Stimulated activated CD8-positive, alpha-beta memory T cell treated with anti-CD3 and anti-CD28 coated beads, Interleukin-2, amount 100 ng/mL, for 1 hour (primary cell): ENCODE measurements at places on chromosomes 5 and 9.

GRCh38 chr9:2285416-2286332, 270.5 kb downstream of the SMARCA2 start:
- DNase-seq: no peak

- DNase-seq: no peak
These were observed 116.0 kb downstream of the TENT4A start for GRCh38 chr5:6829150-6829784.

DNA sequence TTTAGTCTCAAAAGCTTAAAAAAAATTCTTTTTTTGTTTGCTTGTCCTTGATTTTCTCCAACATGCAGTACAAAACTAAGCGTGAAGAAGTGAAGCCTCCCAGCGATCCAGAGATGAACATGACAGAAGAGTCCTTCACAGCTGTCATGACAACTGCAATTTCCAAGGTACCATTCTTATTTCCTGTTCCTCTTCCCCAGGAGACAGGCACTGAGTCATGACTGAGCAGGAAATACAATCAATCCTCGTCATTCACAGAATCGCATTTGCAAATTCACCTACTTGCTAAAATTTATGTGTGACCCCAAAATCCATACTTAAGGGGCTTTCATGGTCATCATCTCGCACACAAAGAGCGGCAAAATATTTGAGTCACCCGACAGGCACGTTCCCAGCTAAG, 77.3 kb downstream of the SLC1A1 start:
- no peak for DNase-seq

DNA sequence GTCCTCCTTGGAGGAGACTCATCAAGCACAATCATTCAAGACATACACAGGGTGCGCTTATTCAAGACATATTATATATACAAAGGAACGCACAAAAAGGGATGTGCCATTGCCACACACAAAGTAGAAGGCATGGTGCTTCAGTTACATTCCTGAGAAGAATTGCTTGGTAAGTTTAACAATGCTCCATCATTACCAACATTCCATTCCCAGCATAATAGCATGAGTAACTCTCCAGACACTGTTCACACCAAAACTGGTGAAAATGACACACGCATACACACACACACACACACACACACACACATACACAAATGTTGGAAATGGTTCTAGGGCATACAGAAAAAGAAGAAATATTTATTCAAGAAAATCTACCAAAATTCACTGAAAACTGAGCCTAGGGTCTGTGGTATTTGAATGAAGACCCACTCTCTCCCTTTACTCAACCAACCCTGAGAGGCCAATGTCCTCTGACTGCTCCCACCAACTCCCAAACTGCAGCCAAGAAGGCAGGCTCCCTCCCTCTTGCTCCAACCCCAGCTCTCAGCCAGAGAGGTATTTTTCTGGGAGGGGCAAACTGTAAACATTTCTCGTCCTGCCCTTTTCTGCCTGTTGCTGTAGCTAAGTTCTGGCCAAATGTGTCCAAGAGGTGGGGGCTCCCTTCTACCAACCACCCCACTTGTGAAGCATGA, 19.9 kb downstream of the UGT3A1 start:
- DNase-seq: no peak

DNA sequence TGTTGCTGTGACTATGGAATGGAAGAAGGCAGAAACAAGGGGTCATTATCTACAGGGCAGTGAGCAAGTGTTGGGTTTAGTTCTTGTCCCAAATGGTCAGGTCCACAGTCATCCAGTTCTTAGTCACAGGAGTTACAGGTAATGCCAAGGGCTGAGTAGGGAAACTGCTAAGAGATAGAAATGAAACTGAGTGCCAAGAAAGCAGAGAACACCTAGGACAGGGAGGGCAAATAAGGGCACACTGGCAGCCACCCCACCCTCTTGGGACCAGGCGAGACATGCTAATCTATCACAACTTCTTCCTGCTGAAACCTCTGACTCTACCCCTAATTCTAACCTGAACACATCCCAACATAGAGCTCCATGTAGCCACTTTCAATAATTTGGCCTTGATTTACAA, 103.2 kb downstream of the KLF4 start:
- no peak for DNase-seq

DNA sequence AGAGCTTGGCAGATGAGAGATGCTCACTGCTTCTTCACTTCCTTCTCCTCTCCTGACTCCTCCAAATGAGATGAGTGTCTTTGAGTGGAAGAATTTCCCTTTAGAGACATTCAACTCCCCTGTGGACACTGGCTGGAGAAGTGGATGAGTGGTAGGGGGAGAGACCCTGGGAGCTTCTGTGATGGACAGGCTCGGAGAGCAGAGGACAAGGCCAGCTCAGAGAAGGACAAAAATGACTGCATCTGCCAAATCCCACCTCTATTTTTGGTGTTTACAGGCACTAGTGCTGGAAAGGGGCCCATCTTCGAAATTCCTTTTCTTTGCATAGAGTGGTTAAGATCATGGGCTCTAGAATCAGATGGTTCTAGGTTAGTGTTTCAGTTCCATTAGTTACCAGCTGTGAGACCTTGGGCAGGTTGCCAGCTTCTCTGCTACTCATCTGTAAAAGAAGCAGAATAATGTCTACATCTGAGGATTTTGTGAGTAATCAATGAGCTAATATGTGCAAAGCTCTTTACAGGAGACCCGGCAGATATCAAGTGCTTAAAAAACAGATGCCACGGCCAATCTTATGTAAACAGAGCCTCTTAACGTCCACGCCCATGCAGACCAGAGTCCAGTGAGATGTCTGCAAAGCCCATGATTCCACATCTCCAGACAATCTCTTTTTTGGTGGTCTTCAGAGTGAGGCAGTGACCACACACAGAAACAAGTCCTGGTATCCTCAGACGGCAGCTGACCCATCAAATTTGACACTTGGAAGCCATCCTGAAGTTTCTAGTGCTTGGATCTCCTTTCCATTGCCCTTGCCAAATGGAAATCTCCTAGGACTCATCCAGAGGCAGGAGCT, 13.6 kb upstream of the COL27A1 start:
- no peak for DNase-seq
